ENCODE measurements at places on chromosomes 16 and 17. TPM values are rescaled to one million over a fixed set of nuclear protein-coding genes. Genes with fewer than 3 reads are reported as not detected.

MIEF2 gene
- total RNA-seq, result 4.3 TPM

DNA sequence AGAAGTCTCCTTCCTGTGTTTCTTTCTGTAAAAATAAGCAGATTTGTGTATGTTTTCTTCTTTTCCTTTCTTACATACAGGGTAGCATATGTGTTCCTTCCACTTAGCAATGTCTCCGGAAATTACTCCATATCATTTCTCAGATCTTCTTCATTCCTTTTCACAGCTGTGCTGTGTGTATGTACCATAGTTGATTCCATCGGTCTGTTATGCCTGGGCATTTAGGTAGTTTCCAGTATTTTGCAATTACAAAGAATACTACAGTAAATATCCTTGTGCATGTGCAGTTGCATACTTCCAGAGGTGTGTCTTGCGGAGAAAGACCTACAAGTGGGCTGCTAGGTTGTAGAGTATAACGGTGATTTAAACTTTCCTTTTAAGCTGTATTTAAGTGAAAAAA is 69.8 kb downstream of the CLEC16A start:
- H3K4me1 ChIP-seq, result peaks cover 6% of the 10 kb centered on the region
- peaks cover 4% of the 10 kb centered on the region for H3K36me3 ChIP-seq
- no peaks in the 10 kb centered on the region for H3K27me3 ChIP-seq
- no peak overlapping the region for H3K4me3 ChIP-seq
- no peak for DNase-seq

DNA sequence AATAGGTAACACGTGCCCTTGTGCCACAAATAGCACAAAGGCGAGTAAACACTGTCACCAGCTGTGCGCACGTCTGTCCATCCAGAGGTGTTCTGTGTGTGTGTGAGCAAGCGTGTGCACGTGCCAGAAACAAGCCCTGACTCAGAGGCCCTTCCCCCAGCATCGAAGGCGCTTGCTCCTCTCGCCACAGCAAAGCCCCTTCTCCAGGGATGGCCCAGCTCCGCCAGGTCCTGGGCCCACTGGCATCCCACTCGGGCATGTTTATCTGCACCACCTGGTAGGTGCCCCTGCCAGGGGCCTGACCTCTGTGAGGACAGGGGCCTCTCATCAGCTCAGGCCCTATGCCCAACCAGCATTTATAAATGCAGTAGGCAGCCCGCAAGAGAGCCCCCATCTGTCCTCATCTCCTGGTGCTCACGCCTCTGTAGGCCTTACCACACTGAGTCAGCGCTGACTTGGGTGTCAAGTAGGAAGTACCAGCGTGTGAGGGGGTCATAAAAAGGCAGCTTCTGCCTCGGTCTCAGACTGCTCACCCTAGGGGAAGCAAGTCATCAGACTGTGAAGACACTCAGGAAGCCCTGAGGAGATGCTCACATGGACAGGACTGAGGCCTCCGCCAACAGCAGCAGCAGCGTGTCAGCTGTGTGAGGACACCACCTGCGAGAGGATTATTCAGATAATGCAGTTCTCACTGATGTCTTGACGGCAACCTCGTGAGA is 10.8 kb downstream of the TMEM235 start:
- DNase-seq, result no peak
- H3K27ac ChIP-seq, result no peak overlapping the region
- H3K27me3 ChIP-seq, result peaks cover 2% of the 10 kb centered on the region
- H3K4me3 ChIP-seq, result no peak overlapping the region

- H3K4me3 ChIP-seq, result peak overlapping the region; percentile 100
- H3K36me3 ChIP-seq, result peaks cover 64% of the 10 kb centered on the region
- H3K27me3 ChIP-seq, result peaks cover 12% of the 10 kb centered on the region
- no peak for DNase-seq
- H3K4me1 ChIP-seq, result peaks cover 43% of the 10 kb centered on the region
These were observed 8.0 kb upstream of the TSPOAP1 start for GRCh38 chr17:58336456-58337209.

DNA sequence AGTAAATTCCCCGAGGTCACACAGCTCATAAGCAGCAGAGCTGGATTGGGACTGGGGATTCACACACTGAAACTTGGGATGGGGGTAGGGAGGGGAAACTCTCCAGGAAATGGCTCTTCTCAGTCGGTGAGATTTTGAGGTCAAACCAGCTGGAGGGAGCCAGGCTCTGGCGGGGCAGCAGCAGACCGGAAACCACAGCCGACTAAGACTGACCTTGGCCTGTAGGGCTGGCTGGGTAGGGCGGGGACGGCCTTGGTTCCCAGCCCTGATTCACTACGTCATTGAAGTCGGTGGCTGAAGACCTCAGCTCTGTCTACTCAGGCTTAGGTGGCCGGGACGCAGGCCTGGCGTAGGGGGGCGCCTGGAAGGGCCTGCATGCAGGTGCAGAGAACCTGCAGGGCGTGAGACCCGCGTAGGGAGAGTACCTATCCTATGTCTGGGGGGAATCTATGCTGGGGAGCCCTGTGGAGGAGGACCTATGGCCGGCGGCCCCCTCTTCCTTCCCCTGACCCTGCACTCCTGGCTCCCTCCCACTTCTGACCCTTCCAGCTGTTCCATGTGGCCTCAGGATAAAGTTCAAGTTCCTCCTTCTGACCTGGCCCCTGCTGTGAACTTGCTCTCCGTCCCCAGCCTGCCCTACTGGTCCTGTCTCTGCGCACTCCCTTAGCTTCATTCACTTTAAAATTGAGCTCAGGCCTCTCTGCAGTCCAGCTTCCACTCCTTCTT is 11.9 kb upstream of the SLC4A1 start:
- DNase-seq, result peak; percentile 10
- no peaks in the 10 kb centered on the region for H3K36me3 ChIP-seq
- no peak overlapping the region for H3K27ac ChIP-seq
- peaks cover 3% of the 10 kb centered on the region for H3K4me1 ChIP-seq
